CD4-positive, alpha-beta T cell treated with Interleukin-4 for 1 hour (primary cell): ENCODE measurements at places on chromosomes 5 and 9.
A peak's percentile ranks its signal among the peaks of the same experiment; 100 is the strongest.

DNA sequence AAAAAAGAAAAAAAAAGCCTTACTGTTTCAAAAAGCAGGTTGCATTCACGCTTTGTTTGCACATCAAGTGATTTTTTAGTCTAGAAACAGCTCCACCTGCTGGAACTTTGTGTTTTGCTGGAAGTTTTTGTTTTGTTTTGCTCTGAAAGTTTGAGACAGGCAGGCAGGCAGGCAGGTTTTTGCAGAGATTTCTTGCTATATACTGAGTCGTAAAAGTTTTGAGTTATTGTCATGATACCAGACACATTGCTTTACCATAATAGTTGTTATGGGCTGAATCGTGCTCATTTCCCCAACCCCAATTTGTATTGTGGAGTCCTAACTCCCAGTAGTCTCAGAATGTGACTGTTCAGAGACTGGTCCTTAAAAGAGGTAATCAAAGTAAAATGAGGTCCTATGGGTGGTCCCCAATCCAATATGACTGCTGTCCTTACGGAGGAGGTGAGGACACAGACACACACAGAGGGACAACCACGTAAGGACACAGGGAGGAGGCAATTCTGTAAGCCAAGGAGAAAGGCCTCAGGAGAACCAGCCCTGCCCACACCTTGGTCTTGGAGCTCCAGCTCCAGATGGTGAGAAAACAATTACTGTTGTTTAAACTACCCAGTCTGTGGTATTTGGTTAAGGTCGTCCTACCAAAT, 20.9 kb downstream of the OR2Y1 start:
- DNase-seq = peak; percentile 55

DNA sequence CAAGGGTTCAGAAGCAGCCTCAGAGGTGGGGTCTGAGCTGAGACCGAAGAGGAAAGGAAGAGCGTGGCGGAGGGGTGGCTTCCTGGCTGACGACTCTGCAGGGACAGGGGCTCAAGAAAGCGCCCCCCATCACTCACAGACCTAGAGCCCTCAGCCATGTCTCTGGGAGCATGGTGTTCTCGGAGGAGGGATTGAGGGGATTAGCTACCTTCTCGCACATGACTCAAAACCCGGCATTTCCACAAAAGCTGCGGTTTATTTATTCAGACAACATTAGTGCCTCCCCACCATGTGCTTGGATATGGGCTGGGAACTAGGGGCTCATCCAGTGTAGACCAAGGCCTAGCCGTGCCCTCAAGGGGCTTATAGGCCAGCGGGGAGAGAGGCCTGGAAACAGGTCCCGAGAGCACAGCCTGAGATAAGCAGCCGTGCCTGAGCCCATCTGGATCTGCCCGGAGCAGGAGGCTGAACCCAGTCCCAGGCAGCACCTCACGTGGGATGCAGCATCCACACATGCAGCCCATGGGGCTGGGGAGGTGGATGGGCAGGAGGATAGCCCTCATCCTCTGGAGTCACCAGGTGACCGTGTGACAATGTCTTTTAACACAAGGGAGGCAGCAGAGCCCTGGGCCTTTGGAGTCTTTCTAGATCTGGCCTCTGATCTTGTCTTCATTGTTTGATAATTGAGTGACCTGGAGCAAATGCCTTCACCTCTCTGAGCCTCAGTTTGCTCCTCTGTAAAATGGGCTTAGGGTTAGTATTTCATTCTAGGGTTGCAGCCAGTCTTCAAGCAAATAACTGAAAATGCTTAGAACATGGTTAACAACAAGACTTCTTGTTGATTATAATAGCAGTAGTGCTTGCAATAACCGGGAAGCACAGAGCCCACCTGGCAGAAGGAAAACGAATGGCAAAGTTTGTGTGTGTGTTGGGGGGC, 878 bp upstream of the HMCN2 start:
- DNase-seq = no peak

GRCh38 chr5:72499730-72500129, 7.5 kb downstream of the ZNF366 start:
- DNase-seq = no peak

DNA sequence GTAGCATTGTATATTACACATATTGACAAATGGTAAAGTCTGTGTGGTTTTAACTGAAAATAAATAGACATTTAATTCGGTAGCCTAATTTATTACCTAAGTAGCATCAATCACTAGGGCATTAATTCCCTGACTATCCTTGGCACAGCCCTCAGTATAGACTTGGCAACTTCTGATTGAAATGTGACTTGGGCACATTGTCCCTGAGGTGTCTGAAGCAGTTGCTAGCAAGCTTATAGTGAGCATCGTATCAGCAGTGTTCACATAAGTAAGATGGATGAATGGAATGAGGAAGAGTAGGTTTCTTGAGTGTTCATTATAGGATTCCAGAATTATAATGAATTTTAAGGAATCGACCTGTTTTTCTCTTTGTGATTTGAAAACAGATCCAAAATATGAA, 16.1 kb downstream of the LURAP1L start:
- no peak for DNase-seq

DNA sequence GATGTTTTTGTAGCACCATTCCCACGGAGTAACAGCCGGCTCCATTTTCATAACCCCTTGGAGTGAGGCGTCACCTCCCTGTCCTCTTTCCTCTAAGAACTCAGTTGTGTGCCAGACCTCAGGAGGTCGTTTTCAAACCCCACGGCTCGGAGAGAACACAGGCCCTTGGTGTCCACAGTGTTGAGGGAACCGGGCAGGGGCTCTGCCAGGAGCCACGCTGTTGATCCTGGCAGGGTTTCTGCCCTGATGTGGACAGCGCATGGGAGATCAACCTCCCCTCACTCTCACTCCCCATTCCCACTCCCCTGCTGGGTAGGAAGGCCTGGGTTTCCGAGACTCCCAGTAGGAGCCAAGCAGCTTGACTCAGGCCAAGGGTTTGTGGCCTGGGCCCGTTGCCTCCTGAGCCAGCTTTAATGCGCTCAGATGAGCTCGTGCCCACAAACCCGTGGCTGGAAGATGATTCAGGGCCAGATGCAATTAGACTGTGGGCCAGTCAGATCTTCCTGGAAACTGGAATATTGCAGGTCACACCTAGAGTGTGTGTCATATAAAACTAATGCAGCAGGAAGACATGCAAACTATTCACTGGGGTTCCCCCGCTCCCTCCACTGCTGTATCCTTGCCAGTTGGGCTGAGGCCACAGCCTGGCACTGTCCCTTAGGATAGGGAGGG, 133.4 kb downstream of the SLC12A2 start:
- DNase-seq = no peak

DNA sequence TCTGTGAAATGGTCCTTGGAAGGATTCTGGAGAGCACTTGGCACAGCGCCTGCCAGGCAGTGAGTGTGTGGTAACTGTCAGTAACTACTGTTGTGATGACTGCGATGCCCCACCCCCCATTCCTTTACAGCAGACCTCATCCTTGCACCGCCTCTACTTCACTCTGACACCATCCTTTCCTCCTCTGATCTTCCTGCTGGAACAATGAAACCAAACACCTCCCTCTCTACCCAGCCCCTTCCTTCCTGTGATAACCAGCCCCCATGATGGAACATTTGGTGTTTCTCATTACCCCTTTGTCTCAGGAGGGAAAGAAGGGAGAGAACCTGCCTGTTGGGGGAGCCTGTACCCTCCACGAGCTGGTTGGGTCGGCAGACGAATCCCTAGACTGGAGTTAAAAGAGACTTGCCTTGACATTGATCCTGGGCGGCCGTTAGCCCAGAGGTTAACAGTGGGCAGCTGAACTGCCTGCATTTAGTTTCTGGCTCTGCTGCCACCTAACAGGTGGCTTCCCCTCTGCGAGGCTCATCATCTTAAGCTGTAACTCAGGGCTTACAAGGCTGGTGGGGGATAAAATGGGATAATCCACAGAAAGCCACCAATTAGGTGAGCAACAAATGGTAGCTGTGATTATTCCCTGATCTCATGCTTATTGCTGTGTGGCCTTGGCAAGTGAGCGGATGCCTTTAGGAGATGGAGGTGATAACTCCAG, 34.2 kb upstream of the GRPEL2 start:
- no peak for DNase-seq

DNA sequence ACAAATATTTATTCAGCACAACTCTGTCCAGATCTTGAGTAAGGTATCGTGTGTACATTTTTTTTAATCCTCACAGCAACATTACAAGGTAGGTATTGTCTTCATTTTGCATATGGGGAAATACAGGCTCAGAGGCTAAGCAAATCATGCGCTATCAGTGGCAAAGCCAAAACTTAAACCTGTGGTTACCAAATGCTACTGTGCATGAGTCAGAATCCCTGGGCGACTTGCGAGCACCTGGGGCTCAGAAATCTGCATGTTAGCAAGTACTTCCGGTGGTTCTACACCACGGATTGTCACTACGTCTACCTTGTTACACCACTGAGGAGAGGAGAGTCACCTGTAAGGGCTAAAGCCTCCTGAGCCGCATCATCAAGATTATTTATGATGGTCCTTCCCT, 21.3 kb downstream of the C5orf58 start:
- DNase-seq = peak; percentile 82

DNA sequence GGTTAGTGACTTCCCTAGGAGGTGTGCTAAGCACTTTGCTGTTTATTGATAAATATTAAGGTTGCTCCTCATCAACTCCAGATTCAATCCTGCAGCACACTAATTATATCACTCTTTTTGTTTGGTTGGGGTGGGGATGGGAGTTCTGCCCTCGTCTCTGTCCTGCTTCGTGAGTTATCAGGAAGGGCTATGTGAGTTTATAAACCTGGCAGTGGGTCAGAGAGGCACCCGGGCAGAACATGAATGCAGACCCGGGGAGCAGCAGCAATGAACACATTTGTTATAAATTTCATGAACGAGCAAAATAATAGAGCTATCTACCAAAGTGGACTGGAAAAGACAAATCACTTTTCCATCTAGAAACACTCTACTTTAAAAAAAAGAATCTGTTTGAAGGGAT, 125.5 kb upstream of the WWC1 start:
- no peak for DNase-seq

GRCh38 chr9:93451849-93452709, 594 bp downstream of the FAM120A start:
- peak; percentile 38 for DNase-seq

DNA sequence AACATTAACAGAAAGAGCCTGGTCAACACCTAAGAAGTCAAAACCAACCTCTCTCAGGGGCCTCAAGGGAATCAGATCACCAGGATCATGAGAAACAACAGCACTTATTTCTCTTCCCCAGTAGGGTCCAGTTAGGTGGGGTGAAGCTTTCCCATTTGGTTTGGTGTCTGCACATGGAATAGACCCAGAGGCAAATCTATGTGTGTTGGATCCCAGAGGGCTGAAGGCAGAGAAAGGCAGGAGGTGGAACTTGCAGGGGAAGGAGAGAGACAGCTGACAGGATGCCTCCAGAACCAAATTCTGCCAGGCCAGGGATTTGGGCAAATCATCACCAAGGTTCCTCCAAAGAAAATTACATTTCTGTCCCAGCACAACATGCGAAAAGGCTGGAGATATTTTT, 104.8 kb upstream of the SPOCK1 start:
- DNase-seq = no peak

- no peak for DNase-seq
These were observed 346.9 kb downstream of the CDH9 start for GRCh38 chr5:26691486-26691885.

- DNase-seq = no peak
These were observed 49.0 kb upstream of the TNPO1 start for GRCh38 chr5:72767289-72768010.

DNA sequence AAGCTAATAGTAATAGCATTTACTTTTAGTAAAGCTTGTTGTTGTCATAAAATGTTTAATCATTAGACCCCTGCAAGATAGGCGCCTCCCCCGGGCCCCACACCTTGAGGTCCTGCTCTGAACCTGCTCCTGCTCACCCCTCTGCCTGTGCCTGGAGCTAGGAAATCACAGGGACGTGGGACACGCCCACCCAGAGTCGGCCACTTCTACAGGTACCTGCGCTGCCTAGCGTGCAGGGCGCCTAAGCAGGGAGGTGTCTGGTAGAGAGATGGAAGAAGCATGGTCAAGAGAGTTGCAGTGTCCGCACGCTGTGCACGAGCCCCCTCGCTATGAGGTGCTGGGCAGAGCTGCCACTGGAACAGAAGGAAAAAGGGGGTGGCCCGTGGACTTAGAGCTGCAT, 52.6 kb downstream of the HINT1 start:
- DNase-seq = no peak

DNA sequence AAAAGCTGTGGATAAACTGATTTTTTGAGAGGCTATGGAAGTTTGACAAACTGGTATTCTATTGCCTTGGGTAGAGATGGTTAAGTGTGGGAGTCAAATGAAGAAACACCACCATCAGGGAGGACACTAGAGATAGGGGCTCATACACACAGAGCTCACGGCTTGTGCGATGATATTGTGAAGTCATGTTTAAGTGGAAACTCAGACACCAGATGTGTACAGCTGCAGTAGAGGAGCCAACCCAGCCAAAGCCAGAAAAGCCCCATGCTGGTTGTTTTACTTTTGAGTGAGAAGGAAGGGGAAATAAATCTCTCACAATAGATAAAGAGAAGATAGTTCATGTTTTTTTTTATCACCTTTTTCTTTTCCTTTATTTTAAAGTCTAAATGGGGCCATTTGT, 377.7 kb downstream of the DMRT2 start:
- DNase-seq = no peak

DNA sequence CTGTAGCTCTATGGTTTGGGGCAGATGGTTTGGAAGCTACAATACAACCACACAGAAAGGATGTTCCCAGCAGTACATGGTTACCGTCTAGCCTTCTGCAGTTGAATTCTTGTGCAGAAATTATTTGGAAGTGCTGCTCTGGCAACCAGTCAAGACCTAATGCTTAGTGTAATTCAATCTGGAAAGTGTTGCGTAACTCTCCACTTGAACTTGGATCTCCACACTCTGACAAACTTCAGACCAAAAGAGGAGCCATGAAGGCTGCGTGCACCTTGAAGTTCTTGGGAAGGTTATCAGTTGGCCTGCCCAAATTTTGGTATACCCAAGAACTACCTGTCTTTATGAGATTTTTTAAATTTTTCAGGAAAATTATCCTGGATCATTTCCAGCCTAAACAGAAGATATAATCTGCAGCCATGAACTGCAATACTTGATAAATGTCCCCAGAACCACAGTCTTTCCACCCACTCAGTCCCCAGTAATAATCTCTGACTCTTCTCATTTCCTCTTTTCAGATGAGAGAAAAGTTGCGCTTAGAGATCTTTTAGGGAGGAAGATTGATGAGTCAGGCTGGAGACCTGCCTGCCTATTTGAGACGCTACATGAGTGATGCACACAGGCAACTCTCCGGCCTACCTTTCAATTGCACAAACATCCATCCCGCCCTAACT, 159.9 kb downstream of the FANCC start:
- DNase-seq = no peak

GRCh38 chr9:132242621-132243155, 80.8 kb downstream of the NTNG2 start:
- DNase-seq = no peak
